ENCODE measurements at places on chromosomes 6 and 20.

DNA sequence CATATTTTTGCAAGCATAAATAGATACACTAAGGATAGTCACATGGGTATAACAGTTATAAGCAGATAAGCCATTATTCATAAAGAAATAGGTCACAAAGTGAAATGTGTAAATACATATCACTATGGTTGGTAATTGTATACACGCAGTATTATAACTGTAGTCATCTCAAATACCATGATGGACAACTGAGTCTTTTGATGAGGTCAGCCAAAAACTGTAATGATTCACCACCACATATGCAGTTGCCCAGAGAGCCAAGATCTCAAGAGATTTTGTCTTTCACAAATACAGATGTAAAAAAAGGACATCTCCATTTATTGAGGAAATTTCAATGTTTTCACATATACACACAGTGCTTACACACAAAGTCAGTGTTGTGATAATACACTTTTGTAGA, 28.3 kb downstream of the ZNF292 start:
- no peak for DNase-seq

GRCh38 chr20:11604339-11604738, 313.4 kb upstream of the BTBD3 start:
- no peak for DNase-seq

- DNase-seq, result peak; percentile 34
Measured at GRCh38 chr6:43773050-43773979, 3.3 kb downstream of the VEGFA start.

- DNase-seq, result no peak
Measured at GRCh38 chr20:45452772-45453691, 16.5 kb upstream of the WFDC2 start.

DNA sequence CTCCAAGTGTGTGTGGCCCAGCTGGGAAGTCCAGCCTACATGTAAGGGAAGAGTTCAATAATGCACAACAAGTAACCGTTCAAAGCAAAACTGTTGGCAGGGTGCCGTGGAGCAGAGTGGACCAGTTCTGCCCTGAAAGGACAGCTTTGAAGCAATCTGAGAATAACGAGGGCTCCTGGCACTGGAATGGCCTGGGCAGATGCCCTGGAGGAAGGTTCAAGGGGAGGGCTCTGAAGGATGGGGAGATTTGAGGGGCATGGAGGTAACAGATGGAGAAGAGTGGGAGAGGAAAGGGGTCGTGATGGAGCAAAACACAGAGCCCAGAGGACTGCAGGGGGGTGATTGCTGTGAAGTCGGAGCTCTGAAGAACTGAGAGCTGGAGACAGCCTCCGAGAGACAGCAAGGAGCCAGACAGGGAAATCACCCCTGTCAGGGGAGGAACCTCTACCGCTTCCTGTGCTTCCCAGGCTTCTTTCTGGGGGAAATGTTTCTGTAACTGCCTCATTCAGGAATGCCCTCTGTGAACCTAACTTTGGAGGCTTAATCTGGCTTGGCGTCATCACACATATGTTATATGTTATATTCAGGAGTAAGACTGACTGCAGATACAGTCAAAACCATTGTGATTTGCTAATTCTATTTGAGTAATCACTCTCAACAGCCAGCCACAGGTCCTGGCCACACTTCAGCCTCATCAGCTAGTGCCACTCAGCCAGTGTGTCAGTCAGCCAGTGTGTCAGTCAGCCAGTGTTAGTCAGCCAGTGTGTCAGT, 41.2 kb downstream of the ZC3H12D start:
- DNase-seq, result no peak

- DNase-seq, result no peak
Measured at GRCh38 chr6:125597411-125598253, 151.8 kb upstream of the HEY2 start.

DNA sequence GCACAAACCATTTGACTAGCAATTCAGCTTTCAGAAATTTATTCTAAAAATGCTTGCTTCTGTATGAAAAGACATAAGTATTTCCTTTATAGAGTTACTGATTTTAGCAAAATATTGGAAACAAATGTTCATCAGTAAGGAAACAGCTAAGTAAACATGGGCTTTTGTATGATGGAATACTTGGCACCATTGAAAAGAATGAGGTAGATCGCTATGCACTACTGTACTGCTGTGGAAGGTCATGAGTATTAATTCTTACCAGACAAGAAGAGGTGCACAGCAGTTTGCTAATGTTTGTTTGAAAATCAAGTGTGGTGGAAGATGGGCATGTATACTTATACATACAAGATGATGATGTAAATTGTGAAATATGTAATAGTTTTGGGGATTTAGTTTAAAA, 73.0 kb downstream of the FARS2 start:
- DNase-seq, result no peak

GRCh38 chr6:128508588-128509296, 11.7 kb downstream of the PTPRK start:
- DNase-seq, result no peak

- no peak for DNase-seq
Measured at GRCh38 chr6:1335367-1336037, 23.6 kb downstream of the FOXQ1 start.

DNA sequence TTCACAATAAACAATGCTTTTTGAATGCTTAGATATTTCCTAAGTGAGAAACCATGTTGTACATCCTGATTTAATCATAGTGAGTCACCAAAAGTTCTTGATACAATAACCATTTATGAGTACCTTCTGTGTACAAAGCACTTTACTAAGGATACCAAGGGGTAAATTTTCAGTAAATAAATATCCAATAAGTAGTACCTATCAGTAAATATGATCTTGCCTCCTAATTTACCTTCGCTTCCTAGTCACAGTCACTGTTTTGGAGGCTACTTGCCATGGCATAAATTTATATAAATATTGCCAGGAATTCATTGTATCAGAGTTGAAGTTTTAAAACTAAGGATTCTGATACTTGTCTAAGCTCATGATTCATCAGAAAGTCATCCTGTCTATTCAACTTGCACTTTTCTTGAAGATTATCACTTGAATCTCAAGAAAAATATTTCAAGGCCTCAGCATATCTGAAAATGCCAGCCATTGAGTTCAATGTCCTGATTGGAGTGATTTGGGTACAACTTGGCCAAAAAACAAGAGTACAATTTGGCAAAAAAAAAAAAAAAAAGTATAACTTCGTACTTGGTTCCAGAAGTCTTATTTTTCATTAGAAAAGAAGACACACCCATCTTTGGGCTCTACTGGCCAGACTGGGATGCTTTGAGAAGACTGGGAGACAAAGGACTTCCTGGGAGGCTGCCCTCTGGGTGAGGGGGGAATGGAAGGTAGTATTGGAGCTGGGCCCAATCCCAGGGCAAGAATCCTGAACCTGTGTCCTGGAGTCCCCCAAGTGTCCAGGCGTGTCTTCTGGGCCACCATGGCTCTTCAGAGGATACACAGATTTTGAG, 32.8 kb downstream of the RAB22A start:
- no peak for DNase-seq

DNA sequence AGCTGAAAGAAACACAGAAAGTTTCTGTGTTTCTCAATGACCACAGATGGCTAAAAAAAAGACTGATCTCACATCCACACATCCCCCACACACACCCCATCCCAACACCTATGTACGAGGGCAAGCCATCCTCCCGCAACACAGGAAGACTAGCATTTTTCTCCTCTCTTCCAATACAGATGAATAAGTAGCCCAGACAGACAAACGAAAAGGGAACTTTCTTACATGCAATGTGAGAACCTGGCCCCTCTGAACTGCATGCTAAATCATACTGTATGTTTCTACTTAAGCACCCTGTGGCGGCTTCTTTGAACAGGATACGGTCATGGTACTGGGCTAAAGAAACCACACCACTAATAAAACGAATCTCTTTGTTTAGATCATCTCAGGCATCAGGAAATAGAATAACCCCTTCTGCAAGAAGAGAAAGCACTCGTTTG, 116.2 kb downstream of the GMDS start:
- DNase-seq, result no peak

DNA sequence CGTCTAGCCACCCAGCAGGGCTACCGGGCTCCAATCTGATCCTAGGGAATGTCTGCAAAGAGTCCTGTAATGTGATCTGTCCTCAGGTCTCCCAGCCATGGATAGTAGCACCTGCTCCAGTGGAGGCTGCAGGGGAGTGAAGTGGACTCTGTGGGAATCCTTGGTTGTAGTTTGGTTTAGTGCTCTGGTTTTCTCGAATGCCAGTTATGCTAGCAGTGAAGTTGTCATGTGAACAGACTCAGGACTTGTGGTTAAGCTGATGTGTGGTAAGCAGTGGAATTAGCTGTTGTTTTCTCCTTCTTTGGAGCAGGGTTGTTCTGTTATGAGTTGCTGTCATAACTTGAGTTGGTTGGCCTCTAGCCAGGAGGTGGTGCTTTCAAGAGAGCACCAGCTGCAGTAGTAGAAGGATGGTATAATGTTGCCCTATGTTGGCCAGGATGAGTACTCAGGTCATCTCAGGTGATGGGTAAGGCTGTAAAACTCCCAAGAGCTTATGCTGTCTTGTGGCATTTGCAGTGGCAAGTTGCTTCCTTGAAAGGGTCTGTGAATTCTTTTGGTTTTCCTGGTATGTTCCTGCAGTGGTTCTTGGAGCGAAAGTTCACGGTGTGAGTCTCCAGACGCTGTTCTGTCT, 390.2 kb downstream of the UTRN start:
- DNase-seq, result no peak

- no peak for DNase-seq
Measured at GRCh38 chr6:44681761-44682160, 294.3 kb downstream of the CDC5L start.

DNA sequence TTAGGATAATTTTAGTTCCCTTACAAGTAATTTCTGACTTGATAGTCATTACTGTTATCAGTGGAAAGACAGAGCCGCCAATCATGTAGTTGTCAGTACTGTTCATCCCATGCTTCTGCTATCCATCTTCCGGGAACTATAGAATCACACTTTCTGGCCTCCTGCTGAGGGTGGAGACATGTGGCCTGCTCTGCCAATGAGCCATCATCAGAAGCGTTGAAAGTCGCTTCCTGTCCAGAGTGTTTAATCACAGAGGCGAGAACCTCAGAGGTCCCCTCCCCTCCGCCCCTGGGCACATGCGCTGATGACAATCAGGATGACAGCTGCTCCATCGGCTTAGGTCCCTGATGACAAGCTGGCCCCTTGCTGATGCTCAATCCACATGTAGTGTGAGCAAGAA, 3.0 kb downstream of the DDO start:
- DNase-seq, result no peak

DNA sequence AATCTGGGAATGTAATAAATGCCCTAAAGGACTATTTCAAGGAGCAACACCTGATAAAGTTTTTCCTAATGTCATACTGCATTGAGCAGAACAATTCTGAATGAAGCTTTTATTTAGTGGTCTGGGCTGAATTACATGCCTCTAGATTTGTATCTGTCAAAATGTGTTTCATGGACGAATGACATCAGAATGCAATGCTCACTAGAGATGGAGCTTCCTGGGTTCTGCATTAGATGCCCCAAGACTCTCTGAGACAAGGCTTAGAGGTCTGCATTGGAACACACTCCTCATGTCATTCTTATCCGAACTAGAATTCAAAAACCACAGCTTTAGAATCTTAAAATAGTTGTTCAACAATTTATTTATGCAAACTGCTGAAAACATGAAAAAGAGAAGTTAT, 62.0 kb downstream of the SYNE1 start:
- no peak for DNase-seq

GRCh38 chr6:72944660-72945059, 280.6 kb downstream of the KHDC1L start:
- DNase-seq, result no peak

- no peak for DNase-seq
Measured at GRCh38 chr6:28683945-28684538, 158.4 kb downstream of the GPX5 start.

GRCh38 chr20:14477125-14477524, 139.7 kb upstream of the FLRT3 start:
- no peak for DNase-seq

DNA sequence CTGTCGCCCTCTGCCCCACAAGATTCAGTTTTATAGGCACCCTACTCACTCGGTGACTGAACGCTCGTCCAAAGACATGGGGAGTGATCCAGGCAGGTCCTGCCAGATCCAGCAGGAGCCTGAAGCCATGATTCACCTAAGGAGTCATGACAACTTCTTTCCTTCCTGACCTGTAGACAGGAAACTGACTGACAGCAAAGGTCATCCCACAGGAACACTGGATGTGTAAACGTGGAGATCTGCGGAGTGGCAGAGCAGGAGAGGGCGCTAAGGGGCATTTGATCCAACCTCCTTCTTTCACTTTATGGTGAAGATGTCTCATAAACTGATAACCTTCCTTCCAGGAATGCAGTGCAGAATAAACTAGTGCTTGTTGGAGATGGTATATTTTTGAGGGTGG, 192.2 kb downstream of the GJA10 start:
- no peak for DNase-seq

DNA sequence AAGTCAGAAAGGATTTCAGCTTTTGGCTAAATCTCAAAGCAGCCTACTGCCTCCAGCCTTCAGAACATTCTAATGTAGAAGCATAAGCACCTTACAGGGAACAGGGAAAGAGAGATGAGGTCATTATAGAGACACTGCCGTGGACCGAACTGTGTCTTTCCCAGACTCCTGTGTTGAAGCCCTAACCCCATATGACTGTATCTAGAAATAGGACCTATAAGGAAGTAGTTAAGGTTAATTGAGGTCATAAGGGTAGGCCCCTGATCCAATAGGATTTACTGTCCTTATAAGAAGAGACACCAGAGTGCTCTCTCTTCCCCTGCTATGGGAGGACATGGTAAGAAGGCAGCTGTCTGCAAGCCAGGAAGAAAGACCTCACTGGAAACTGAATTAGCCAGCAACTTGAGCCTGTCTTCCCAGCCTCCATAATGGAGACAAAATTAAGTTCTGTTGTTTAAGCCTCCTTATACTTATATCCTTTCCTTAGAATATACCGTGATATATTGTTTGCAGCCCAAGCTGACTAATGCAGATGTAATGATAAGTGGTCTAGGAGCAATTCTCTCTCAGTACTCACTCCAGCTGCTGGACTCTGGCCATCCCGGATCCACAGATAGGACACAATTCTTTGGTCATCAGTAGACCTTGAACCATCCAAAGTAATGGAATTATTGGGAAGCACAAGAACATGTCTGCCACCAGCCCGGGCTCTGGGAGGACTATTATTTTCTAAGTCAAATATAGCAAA, 71.4 kb downstream of the ALDH5A1 start:
- no peak for DNase-seq

DNA sequence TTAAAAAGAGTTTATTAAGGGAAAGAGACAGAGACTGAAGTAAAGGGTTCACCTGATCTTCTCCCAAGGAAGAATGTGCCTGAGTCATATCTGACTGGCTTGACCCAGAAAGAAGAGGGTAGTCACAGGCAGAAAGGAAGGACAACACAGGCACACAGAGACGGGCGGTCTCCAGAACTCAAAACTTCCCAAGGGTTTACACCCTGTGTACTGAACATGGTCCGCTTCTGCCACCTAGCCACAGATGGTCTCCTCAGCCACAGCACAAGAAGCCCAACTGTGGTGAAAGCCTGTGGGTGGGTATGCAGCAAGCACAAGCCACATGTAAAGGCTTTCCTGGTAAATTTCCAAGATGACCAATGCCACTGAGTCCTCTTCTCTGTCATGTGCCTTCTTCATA, 17.2 kb downstream of the UNC5CL start:
- no peak for DNase-seq

GRCh38 chr20:15742087-15742486, 831.2 kb downstream of the KIF16B start:
- DNase-seq, result no peak

- no peak for DNase-seq
Measured at GRCh38 chr6:132659082-132659481, at the start of gene TAAR1. Gene TAAR1 (minus strand): TSS chr6:132659182. CDS start chr6:132646003, 13,179 bp downstream.

GRCh38 chr20:6295127-6295866, 172.5 kb upstream of the FERMT1 start:
- DNase-seq, result no peak
